Esophagus squamous epithelium (tissue), 5 donors: ENCODE measurements at places on chromosomes 6 and 20.

- DNase-seq: no peak
Measured at GRCh38 chr20:4898282-4899244, 102.7 kb downstream of the SLC23A2 start.

- DNase-seq: no peak
Measured at GRCh38 chr6:149311766-149312165, 5.7 kb upstream of the TAB2 start.

- DNase-seq: no peak
Measured at GRCh38 chr20:59737816-59738215, 133.5 kb downstream of the PHACTR3 start.

GRCh38 chr6:33254591-33254990 lies 17.1 kb downstream of the VPS52 start:
- DNase-seq: no peak
